ENCODE measurements at places on chromosomes 16 and 17.

- DNase-seq = no peak
Measured at GRCh38 chr17:41593306-41593981, 6.7 kb upstream of the KRT14 start.

DNA sequence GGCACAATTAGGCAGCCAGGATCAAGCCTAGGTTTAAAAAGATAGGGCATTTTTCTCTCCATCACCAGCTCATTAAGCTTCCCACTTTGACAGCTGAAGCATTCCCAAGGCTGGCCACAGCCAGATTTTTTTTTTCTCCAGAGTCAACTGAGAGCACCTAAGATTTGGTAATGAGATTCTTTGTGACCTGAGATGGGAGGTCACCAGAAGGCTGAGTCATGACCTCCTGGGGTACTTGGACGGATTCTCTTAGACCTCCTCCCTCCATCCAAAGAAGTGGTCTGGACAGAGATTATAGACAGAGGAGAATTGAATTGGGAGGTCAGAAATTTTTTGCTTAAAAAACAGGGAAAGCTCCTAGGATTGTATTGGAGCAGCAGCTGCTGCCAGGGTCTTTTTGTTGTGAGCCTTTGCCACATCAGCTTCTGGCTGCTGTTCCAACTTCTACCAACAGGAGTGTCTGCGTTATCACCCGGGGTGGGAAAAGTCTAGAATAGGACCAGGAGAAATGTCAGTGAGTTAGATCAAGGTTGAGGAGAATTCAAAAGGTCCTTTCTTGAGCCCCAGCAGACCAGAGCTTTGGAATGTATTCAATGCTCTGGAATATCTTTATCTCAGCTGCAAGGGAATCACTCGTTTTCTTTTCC, 221.2 kb upstream of the N4BP1 start:
- DNase-seq = no peak

- DNase-seq = no peak
Measured at GRCh38 chr16:54540525-54541180, 254.1 kb upstream of the IRX3 start.

- no peak for DNase-seq
Measured at GRCh38 chr17:41212524-41213169, 13.8 kb upstream of the KRTAP9-2 start.

GRCh38 chr17:75844530-75845057, 390 bp upstream of the UNC13D start:
- DNase-seq = no peak

- no peak for DNase-seq
Measured at GRCh38 chr17:14302091-14302430, 1.2 kb downstream of the HS3ST3B1 start.

DNA sequence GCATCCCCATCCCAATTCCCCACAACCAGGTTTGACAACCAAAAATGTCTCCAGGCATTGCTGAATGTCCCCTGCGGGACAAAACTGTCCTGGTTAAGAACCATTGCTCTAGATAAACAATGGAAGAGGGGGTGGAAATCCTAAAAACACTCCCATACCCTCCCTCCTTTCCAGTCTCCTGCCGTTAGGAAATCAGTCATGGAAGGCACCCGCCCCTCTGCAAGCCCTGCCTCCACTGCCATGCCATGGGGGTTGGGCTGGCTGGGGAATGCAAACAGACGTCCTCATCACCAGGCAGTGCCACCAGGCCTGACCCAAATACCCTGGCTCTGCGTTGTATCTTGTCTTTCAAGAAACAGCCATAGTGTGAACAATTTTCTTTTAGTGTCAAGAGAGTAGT, 57.5 kb downstream of the CYTH1 start:
- DNase-seq = no peak

Measured in activated CD8-positive, alpha-beta memory T cell treated with anti-CD3 and anti-CD28 coated beads for 4 hours (primary cell).